ENCODE measurements at places on chromosomes 2 and 18.

GRCh38 chr2:222577341-222577740 lies 78.6 kb downstream of the FARSB start:
- DNase-seq: no peak

DNA sequence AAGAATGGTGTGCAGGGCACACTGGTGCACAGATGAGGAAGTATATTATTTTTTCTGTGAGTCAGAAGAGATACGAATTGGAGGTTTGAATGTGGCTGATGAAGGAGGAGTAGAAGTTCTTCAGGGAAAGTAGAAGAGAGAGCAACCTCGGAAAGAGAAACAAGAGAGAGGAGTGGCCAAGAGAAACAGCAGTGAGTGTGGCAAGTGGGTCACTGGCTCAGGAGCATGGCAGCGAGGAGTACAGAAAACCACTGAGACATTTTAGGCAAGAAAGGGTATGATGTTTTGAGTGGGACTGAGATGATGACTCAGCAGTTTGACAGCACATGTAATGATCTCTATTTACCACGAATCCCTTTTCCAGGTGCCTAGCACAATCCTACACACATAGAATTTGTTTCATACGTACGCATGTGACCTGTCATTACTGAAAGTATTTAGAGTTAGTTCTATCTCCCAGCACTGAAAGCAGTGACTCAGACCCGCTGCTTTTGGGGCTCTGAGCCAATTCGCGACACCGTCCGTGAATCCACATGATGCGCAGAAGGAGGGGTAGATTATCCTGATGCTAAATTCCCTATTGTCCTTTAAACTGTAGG lies 915.4 kb downstream of the DCDC2C start:
- no peak for DNase-seq

DNA sequence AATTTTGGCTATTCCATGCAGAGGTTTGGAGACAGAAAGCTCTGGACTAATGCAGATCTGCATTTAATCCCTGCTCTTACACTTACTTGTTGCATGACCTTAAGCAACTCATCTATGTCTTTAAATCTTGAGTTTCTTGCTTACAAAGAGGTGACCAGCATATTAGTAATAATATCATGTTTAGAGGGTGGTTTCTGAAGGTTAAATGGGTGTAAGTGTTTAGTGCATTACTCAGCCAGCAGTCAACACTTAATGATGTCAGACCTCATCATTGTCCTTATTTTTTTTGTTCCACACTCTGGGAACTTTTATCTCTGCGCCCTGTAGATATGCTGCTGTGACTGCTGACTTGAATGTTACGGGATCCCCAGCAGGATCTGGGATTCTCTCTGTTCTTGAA lies 1.7 kb downstream of the IL1RL1 start:
- DNase-seq: no peak

DNA sequence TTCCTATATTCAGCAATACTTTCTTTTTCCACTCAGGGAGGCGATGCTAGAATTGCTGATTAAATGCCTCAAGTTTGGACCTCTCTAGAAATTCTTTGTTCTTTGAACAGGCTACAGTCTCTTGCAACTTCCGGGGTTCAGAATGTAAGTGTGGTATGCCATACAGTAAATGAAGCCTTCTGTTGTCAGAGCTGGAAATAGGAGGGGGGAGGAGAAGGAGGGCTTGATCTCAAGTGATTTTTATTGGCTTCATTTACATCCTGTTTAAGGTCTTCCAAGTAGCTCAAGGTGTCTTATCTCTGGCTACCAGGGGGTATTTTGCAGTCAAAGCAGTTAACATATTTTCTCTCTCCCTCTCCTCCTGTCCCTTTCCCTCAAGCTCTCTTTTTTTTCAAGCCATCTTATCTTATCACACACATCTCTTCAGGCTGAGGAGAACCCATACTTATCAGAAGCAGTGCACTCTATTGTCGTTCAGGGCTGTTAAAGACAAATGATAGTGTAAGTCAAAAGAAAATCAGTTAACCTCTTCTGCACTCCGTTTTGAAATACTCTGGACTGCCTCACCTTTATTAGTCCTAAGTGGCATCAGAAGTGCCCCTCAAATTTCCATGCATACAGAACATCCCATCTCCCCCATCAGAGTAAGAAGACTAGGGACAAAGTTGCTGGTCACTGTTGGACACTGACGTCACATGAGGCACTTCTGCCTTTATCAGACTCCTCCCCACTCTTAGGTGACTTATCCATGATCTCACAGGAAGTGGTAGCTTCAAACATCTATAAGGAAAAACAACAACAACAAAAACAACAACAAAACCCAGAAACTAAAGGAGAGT lies 112.2 kb downstream of the ZNF521 start:
- DNase-seq: no peak

GRCh38 chr18:57747809-57748680 lies 55.1 kb downstream of the ATP8B1 start:
- DNase-seq: no peak
